ENCODE measurements at places on chromosomes 13 and 19.

DNA sequence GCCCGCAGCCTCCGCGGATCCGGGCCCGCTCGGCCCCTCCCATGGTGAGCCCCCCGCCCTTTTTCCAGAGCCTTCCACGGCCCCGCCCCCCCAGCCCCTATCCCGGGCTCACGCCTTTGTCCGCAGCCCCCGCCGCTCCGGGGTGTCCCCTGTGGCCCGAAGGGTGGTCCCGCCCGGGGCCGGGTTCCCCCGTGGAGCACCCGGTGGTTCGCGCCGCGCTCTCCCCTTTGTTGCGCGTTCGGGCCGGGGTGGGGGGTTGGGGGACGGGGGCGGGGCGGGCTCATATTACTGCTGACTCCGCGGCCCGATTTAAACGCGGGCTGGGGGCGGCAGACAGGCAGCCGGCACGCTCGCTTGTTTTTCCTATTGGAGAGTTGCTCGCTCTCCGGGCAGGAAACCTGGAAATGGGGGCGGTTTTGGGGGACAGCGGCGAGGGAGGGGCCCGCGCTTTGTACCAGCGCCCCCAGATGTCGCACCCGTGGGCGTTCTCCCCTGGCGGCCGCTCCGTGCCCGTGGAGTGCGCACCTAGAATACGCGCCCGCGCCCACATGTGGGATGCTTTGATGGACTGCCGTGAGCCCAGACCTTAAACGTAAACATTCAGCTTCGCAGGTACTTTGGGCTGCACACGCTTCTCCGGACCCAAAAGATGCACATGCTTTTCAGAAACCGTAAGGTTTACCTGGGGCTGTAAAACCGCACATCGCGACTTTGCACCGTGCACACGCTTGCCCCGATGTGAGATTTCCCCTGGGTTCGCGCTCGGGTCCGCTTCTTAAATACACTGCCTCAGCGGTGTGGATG lies 699 bp downstream of the PTOV1 start:
- peak; percentile 50 for DNase-seq

- DNase-seq = peak; percentile 23
Observed at GRCh38 chr13:49791315-49791710, 1.2 kb downstream of the KPNA3 start.

DNA sequence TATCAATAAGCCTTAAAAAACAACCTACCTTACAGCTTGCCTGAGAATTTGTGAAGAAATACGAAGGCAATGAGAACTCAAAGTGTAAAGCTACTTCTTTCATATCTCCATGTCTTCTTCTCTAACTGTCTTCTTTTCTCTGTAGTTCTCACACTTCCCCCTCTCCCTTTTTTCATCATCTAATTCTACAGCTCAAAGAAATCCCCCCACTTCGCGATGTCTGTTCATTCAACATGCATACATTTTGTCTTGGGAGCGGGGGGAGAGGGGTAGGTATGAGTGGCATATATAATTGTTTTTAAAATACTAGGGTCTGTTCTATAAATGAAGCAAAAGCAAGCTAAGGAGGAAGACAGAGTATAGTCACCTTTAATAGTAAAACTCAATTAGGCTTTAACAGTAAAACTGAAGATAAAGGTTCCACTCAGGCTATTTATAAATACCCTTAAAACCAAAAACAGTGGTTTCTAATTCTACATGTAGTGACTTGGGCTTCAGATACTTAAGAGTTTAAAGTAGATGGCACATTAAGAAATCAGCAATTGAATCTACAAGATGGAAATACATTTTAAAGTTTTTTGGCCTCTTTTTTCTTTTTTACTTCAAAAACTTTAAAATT lies 106.9 kb downstream of the KLF12 start:
- DNase-seq = no peak

DNA sequence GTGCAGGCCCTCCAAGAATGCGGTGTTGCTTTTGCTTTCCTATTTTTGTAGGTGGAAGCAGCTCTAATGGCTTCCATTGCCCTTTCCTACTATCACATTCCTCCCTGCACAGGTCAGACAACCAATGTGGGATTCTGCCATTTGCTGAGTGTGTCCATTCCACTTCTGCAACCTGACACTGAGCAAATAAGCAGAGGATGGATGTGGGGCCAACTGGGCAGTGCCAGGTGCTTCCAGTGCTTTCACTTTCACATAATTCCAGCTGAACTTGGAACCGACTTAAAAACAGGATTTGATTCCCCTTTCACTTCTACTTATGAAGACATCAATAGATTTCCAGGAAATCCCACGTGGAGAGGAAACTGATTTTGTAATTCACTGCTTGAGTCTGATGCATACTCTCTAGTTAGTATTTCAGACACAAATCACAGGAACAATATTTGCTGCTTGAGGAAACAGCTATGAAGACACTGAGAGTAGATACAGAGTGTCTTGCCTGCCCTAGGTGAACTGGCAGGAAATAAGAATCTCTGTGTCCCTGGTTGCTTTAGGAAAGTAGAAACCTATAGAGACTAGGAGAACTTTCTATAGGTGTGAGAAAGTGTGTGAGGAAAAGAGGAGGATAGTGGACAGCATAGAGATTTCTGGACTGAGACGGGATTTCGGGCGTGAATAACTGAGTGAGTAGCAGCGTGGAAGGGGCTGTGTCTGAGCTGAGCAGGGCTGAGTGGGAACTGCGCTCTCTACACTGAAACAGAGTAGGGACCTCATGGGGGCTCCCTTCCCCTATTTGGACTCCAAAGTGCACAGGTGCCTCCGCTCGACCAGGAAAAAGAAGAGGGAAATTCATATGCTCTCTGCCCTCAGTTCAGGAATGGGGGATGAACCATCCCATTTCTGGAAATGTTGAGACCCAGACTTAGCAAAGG lies 22.5 kb downstream of the LGALS16 start:
- no peak for DNase-seq

- DNase-seq = no peak
Observed at GRCh38 chr19:31992750-31993149, 352.7 kb upstream of the ZNF507 start.

GRCh38 chr19:29446361-29446760 lies 79.4 kb upstream of the VSTM2B start:
- DNase-seq = no peak

DNA sequence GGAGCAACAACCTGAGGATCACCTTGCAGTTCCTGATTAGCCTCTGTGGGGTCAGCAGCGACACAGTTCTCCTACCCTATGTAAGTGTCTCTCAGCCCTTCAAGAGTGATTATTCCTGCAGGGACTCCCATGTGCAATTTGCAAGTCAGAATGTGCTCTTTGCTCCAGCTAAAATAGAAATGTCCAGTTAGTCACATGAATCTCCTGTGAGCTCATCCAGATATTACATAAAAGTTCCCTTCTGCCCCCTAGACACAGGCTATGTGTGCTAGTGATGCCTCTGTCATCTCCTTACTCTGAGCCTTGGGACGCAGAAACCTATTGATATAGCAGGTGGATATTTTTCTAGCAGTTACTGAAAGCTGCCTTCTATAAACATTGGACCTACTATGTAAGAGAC lies 105.5 kb downstream of the ZAR1L start:
- DNase-seq = no peak

GRCh38 chr19:38550376-38550775 lies 67.4 kb downstream of the MAP4K1 start:
- no peak for DNase-seq

- no peak for DNase-seq
Observed at GRCh38 chr13:79880818-79881217, 399.9 kb downstream of the NDFIP2 start.

GRCh38 chr19:4358709-4359626 lies 15.6 kb downstream of the MPND start:
- DNase-seq = no peak

- no peak for DNase-seq
Observed at GRCh38 chr13:73943137-73943964, 190.9 kb downstream of the KLF12 start.

Measured in WERI-Rb-1 (cell line).